ENCODE measurements at places on chromosomes 2 and 18.

DNA sequence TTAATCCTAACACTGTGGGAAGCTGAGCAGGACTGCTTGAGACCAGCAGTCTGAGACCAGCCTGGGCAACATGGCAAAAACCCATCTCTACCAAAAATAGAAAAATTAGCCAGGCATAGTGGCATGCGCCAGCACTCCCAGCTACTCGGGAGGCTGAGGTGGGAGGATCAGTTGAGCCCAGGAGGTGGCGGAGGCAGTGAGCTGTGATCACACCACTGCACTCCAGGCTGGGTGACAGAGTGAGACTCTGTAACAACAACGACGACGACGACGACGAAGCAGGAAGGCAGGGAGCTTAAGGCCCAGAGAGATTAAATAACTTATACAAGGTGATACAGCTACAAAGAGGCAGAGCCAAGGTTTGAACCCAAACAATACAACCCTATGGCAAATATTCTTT lies 37.3 kb downstream of the CFAP36 start:
- no peak for DNase-seq
- H3K4me3 ChIP-seq: no peak overlapping the region
- no peaks in the 10 kb centered on the region for H3K27me3 ChIP-seq
- peaks cover 65% of the 10 kb centered on the region for H3K36me3 ChIP-seq
- H3K27ac ChIP-seq: no peak overlapping the region
- no peaks in the 10 kb centered on the region for H3K4me1 ChIP-seq

GRCh38 chr2:108917526-108917925 lies 71.5 kb downstream of the EDAR start:
- H3K4me1 ChIP-seq: no peaks in the 10 kb centered on the region
- H3K4me3 ChIP-seq: no peak overlapping the region
- no peak for DNase-seq
- H3K27ac ChIP-seq: no peak overlapping the region

GRCh38 chr2:68057658-68058396 lies 5.0 kb downstream of the C1D start:
- H3K36me3 ChIP-seq: no peaks in the 10 kb centered on the region
- H3K4me1 ChIP-seq: no peaks in the 10 kb centered on the region
- no peaks in the 10 kb centered on the region for H3K27me3 ChIP-seq
- DNase-seq: no peak
- no peak overlapping the region for H3K27ac ChIP-seq
- H3K4me3 ChIP-seq: no peak overlapping the region

- H3K27me3 ChIP-seq: no peaks in the 10 kb centered on the region
- no peak for DNase-seq
- H3K4me1 ChIP-seq: no peaks in the 10 kb centered on the region
- H3K4me3 ChIP-seq: no peak overlapping the region
Measured at GRCh38 chr2:236702657-236703372, 133.2 kb downstream of the ACKR3 start.

DNA sequence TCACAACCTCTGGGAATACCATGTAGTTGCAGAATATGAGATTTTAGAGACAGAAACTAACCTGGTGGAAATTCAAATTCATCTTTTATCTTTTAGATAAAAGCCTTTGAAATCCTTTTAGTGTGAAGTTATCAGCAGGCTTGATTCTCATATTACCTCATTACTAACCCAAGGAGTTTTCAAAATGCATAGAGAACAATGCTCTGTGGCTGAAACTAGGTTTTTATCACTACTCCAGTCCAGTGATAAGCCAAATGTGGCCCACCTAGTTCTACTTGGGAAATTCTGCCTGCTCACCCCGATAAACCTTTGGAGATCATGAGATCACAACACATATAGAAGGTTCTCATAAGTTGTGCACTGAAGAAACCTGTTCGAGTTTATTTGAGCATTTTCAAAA lies 121.7 kb downstream of the MMADHC start:
- no peaks in the 10 kb centered on the region for H3K36me3 ChIP-seq
- no peaks in the 10 kb centered on the region for H3K4me1 ChIP-seq
- no peak for DNase-seq
- H3K27me3 ChIP-seq: no peaks in the 10 kb centered on the region
